ENCODE measurements at places on chromosomes 6 and 20. TPM values are rescaled to one million over a fixed set of nuclear protein-coding genes. Genes with fewer than 3 reads are reported as not detected.

- DNase-seq: no peak
Measured at GRCh38 chr20:49275216-49275615, 2.6 kb downstream of the ZNFX1 start.

The ACSS1 gene
- 3.6 TPM for total RNA-seq

DNA sequence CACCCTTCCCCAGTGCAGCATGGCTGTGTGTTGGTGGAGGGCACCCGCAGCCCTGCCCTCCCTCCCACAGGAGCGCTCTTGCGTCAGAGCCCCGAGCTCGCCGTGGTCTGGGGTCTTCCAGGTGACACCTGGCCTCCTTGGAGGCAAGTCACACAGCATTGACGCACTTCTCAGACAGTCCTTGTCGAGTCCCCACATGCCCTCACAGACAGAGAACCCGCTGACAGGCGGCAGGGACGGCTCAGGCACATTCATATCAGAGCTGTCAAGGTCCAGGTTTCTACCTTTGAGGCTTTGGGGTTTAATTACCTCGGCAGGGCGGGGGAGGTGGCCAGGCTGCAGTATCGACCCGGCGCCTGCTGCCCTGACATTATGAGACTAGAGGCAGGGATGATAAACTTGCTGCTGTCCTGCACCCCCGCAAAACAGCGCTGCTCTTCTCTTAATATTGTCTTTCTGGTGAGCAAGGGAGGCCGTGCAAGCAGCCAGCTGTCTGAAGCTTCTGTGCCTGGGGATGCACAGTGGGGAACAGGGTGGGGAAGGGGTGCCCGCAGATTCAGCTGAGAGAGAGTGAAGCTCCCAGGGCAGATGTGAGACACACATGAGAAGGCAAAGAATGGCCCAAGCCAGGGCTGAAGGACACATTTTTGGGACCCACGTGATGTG lies 4.7 kb downstream of the NPEPL1 start:
- no peak for DNase-seq

- no peak for DNase-seq
Measured at GRCh38 chr20:1897965-1898464, 2.8 kb downstream of the SIRPA start.

DNA sequence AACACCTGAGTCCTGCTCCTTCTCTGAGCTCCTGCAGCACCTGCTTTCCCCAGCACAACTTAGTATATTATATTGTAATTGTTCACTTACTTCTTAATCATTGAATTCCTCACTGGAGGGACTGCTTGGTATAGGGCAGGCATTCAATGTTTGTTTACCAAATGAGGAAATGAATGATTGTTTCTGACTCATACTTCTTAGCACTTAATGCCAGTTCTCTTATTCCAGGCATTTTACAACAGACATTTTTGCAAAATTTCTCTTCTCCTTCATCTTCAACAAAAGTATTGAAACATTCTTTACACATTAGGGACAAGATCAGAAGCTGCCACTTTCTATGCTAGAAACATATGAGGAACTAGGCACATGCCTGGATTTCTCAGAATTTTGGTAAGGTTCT lies 119.4 kb downstream of the TBX18 start:
- DNase-seq: no peak
